ENCODE measurements at places on chromosomes 12 and 14.

GRCh38 chr12:25713264-25713663 lies 160.2 kb upstream of the LMNTD1 start:
- DNase-seq, result no peak

DNA sequence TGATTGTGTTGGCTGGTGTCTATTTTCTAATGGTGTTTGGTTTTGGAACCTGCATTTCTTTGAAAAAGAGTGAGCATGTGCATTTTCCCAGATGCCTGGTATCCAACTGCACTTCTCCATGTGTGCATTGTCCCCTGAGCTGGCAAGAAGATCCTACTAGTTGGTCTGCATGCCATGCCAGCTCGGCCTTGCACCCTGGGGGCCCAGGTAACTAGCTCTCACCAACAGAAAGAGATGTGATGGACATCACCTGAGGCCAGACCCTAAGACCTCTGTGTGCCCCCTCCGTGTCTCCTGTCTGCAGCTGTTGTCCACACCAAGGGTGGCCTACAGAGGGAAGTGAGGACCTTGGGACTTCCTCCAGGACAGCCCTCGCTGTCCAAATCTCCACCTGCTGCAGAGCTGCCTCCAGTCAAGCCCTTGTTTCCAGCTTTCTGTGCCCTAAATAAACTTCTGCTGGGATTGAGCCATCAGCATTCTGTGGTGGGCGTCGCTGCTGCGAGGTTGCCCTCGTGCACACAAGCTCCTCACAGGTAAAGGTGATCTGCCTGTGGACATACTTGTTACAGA lies 30.1 kb upstream of the GPR132 start:
- no peak for DNase-seq

DNA sequence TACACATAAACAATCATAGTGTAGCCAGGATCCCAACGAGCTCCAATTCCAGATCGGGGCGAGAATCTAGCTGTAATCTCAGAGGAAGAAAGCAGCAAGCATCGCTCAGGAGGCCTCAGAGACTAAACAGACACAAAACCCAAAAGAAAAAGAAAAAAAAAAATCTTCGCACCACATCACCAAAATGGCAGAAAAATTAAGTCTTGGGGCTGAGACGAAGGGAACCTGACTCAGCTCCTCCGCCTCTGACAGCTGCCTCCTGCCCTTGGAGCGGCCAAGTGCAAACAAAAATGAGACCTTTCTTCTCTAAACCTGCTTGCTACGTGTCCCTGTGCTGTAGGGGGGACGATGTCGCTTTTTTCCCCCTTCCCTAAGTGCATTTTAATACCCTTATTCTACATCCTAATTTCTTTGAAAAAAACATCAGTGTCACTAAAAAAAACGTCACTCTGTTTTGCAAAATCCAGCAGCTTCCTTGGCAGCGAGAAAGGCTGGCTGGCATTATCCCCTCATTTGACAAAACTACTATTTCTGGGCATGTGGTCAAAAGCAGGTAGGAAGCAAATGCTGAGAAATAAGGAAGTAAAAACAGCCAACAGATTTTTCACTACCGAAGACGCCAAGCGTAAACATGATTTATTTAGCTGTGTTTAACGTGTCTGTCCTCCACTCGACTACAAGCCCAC lies 30.5 kb downstream of the BCL11B start:
- DNase-seq, result no peak

DNA sequence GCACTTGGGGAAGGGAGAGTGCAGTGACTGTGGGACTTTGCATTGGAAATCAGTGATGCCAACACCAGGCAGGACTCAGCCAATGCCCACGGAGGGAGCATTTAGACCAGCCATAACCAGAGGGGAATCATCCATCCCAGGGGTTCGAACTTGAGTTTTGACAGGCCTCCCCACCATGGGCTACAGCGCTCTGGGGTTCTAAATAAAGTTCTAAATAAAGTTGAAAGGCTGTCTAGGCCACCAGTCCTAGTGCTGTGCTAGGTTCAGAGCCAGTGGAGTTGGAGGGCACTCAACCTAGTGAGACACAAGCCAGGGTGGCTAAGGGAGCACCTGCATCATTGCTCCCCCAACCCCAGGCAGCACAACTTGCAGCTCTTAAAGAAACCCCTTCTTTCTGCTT lies 82.0 kb upstream of the SLC38A4 start:
- DNase-seq, result no peak

DNA sequence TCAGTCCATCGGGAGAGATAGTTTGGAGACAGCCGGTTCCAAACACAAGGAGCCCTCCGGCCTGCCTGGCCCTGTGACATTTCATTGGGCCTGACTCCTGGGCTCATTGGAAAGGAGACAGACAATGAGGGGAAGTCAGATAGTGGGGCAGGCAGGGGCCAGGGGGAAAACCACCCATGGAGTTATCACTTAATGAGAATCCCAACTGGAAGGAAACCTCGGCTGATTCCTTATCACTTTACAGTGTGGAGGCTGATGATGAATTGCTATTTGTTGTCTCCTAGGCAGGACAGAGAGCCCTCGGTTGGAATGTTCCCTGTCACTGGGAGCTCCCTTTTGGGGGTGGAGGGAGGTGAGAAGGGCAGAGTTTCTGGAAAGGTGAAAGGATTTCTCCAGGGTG lies 44.4 kb downstream of the TBX5 start:
- no peak for DNase-seq

GRCh38 chr14:56202256-56202655 lies 84.0 kb downstream of the PELI2 start:
- DNase-seq, result no peak

DNA sequence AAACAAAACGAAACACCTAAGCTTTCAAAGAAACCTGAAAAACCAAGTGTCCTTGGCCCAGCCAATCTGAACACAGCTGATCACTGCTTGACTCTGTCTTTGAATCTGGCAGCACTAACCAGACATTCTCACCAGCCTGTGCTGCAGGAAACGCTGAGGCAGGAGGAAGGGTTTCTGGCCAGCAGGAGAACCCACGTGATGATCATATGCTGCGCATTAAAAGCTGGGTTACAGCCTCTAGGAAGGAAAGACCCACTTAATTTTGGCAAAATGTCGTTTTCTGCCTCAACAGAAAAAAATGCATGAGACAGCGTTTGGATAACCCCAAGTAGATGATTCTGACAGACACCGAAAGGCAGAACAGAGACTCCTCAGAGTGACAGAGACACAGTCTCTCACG lies 9.8 kb downstream of the APPL2 start:
- DNase-seq, result peak; percentile 84

DNA sequence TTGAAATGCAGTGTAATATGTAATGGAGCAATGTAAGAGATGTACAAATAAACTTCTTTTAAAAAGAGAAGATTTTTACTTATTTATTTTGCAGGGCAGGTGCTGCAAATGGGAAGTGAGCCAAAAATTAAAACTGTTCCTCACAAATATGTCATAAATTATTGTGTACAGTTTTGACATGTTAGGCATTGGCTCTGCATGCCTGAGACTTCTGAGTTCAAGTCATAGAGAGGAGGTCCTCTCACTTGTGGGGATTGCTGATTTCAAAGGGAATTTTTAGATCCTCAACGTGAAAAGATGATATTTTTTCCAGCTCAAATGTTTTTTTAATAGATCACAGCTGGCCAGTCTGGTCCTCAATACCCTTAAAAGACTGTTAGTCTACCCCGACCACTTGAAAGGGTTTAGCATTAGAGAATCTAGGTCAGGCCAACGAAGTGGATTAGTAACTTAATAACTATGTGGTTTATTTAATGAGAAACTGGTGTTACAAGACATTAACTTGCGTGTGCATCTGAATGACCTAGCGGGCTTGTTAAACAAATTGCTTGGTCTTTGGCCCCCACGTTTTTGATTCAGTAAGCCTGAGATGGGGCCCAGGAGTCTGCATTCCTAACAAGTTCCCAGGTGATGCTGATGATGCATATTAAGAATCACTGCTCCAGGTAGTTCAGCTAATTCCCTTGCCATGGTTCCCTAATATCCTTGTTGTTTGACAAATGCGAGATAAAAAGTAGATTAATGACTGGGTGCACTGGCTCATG lies 30.9 kb upstream of the WDR89 start:
- DNase-seq, result no peak

- DNase-seq, result no peak
Measured at GRCh38 chr12:5294274-5295070, 137.4 kb upstream of the NTF3 start.

GRCh38 chr14:33457617-33458016 lies 493.3 kb downstream of the EGLN3 start:
- no peak for DNase-seq

DNA sequence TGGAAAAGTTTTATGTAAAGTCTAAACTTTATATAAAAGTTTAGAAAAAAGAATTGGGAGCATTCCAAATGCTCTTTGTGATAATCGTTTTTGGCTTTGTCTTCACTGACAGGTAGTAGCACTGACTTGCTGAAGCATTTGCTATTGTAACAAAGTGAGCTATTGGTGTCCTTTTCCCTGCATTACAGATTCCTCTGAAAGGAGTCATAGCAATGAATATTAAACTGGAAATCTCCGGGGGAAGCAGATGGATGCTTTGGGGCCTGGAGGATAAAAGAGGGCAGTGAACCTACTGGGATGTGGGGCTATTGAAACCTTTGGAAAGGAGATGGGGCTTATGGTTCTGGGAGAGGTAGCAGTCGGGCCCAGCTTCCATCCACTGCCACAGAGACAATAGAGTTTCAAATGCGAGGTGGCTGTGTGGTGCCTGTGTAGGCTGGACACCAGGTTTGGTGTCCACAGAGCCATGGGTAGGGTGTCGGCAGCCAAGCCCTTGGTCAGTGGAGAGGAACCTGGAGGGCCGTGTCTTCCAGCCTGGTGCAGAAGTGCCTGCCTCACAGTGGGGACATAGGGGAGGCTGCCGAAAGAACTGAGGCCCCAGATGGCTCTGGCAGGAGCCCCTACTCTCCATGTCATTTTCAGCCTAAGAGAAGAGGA lies 10.1 kb downstream of the GSG1 start:
- no peak for DNase-seq

- DNase-seq, result no peak
Measured at GRCh38 chr14:103854822-103855733, 7.7 kb upstream of the PPP1R13B start.

DNA sequence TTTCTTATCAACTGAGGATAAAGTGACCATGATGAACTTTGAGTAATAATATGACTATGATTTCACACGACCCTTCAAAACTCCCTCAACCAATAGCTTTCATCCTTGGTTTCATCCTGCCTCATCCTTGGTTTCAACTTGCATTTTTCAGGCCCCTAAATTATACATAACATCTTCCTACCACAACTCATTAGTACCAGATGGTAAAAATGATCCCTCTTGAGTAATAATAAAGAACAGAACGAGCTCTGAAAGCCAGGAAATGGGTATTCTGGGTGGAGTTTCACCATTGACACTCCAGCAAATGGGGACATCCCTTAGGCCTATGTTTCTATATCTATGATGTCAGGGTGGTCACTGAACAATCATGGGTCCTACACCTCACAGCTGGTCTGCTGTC lies 72.1 kb upstream of the LMNTD1 start:
- DNase-seq, result no peak

- no peak for DNase-seq
Measured at GRCh38 chr14:21215879-21216251, 53.4 kb downstream of the HNRNPC start.
